NCI-H2029 treated with DMSO at 0.1 percent for 48 hours (cell line): ENCODE measurements at places on chromosomes 6 and 20.
A peak's percentile ranks its signal among the peaks of the same experiment; 100 is the strongest.

- DNase-seq, result no peak
Observed at GRCh38 chr6:3653528-3654070, 97.9 kb downstream of the PXDC1 start.

- DNase-seq, result no peak
Observed at GRCh38 chr20:42218621-42219374, 600.6 kb upstream of the CHD6 start.

DNA sequence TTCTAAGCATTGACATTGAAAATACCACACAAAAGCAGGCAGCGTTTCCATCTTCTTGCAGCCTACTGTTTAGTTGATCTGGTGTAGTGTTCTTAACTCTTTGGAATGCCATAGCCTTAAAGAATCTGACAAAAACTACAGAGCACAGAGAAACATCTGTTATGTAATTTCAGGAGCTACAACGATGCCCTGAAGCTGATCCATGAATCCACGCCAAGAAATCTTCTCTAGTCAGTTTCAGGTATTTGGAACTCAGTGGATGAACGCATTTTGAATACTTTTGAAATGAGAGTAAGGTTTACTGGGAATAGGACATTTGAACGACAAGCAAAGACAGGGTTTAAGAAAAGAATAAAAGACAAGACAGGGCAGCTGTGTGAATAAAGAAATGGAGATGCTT, 17.8 kb downstream of the ALDH8A1 start:
- DNase-seq, result no peak

DNA sequence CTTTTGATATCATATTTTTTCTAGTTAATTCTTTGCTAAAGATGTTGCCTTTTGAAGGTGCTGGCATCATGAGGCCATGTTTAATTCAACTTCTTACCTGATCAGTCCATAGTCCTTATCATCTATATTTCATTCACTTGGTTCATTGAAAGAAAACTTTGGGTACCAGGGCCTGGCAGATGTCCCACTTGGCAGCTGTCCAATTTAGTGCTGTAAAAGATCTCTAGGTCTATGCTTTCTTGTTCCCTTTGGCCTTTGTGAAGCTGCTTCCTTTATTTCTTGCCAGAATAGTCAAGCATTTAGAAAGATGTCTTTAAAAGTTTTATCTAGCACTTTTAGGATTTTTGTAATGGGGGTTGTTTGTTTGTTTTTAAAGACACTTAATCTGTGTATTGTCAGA, 61.7 kb upstream of the EYA4 start:
- no peak for DNase-seq

DNA sequence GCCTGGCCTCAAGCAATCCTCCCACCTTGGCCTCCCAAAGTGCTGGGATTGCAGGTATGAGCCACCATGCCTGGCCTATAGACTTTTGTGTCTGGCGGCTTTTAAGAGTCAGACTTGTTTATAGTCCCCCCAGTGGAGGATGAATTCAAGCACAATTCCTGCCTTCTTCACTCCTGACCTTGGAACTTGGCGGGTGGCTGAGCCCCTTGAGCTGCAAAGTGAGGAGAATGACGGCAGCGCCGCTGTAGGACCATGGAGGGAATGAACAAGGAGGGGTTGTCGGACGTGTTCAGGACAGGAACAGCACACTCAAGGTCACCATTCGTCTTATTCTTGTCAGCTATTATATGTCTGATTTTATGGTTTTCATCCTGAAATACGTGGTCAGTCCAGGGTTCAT, 265.4 kb downstream of the CDH4 start:
- no peak for DNase-seq

DNA sequence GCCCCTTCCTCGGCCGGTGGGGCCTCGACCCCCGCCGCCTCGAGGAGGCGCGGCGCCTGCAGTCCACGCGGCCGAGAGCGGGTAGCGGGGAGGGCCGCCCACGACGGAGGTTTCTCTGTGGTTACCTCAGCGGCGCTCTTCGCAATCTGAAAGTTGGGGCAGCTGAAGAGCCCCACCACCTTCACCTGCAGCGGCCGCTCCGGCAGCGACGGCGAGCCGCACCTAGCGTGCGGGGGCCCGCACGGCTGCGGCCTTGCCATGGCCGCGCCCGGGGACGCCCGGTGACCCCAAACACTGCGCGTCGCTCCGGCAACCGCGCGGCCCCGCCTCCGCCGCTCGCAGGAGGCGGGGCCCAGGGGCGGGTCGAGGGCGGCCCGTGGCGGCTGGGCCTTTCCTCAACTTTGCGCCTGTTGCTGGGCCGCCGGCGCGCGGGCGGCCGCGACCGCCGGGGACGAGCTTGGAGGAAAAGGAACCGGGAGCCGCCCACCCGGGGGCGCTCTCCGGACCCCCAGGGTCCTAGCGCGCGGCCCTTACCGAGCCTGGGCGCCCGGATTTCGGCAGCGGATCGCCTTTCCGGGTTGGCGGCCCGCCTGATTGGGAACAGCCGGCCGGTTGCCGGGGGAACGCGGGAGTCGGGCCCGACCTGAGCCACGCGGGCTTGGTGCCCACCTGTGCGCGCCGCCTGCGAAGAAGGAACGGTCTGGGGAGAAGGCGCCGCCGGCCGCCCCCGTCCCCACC, at the start of the genes PPIL6 and SMPD2:
Gene PPIL6 (minus strand): TSS at position 298 of the 738 bp plus-strand sequence. CDS start 38 bp downstream, at position 260.
Gene SMPD2 (plus strand): TSS at position 394 of the 738 bp plus-strand sequence. CDS start 398 bp downstream, outside the sequence.
- DNase-seq, result peak; percentile 52

DNA sequence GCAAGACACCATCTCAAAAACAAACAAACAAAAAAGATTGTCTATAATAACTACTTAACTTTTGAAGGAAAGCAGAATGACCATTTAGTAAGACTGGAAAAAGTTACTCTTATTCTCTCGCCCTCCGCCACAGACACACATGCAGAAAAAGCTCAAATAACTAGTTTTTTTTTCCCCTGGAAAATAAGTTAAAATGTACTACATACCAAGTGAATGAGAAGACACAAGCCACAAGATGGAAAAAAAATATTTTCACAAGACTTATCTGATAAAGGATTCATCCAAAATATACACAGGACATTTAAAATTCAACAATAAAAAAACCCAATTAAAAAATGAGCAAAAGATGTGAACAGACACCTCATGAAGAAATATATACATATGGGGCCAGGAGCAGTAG, 31.9 kb downstream of the NUDT3 start:
- no peak for DNase-seq

- DNase-seq, result no peak
Observed at GRCh38 chr20:63230800-63231268, 4.9 kb upstream of the BIRC7 start.

DNA sequence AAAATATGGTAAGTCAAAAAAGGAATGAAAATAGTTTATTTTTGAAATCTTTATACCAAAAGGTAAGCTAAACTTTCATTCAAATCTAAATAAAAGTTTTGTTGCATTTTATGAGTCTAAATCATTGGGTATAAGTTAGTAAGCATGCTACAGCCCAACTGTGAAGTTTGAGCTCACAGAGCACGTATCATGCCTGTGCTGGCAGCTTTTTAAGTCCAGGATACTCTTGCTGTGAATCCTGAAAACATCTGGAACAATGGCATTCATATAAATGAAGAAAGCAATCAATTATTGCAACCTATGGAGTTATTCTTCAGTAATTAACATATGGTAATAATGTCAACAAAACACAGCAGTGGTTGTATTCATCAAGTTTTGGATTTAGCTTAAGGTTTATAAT, 656.9 kb downstream of the RFPL4B start:
- no peak for DNase-seq

GRCh38 chr6:45858691-45859090, 157.0 kb downstream of the CLIC5 start:
- no peak for DNase-seq

- DNase-seq, result no peak
Observed at GRCh38 chr20:14497004-14497403, 159.6 kb upstream of the FLRT3 start.

GRCh38 chr20:34774449-34774848, 51.0 kb downstream of the NCOA6 start:
- peak; percentile 78 for DNase-seq

DNA sequence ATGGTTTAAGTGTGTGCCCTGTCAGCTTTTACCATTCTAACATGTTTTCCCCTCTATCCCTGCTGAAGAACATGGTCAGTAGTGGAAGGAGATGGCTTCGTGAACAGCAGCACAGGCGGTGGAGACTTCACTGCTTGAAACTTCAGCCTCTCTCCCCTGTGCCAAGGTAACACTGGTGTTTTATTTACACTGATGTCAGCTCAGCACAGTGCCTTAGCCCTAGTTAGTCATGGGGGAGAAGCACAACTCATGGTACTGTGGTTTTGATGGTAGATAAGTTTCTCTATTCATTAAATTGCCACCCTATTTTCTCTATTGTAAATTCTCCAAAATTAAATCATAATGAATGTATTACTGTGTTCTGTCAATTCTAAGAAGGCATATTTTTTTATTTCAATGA, 56.6 kb downstream of the MTHFD1L start:
- no peak for DNase-seq
